ENCODE measurements at places on chromosomes 6 and 20.

DNA sequence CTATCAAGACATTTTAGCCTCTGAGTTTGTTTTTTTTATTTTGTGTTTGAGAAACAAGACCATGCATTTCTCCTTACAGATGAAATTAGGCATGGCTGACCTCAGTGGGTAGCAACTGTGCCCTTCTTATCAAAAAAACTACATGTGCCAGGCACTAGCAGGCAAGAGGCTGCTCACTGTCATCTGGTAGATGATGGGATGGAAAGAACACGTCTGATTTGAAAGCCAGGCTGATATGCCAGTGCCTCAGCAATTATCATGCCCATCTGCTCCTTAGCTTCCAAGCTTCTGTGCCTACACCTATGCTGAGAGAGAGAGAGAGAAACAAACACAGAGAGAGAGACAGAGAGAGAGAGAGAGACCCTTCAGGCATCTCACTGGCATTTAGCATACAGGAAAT is 149.9 kb downstream of the C6orf118 start:
- no peaks in the 10 kb centered on the region for H3K27me3 ChIP-seq
- H3K4me1 ChIP-seq = no peaks in the 10 kb centered on the region
- no peak overlapping the region for H3K4me3 ChIP-seq

DNA sequence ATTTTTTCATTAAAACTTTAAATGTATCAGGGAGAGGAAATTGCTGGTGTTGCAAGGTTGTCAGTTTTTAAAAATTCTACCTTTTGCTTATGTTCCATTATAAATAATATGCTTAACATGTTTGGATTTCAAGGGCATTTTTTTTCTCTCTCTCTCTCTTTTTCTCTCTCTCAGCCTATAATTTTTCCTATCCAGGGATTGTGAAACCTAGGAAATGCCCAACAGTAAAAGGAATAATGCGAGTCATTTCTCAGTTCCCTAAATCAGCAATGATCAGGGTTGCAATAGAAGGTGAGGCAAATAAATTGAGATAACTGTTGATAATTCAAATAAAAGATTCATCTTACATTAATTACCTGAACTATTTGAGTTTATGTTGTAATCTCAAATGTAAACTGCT is 53.2 kb upstream of the IFNGR1 start:
- no peaks in the 10 kb centered on the region for H3K4me1 ChIP-seq
- H3K27me3 ChIP-seq = peaks cover 12% of the 10 kb centered on the region
- no peak for DNase-seq
- no peak overlapping the region for H3K4me3 ChIP-seq
- H3K36me3 ChIP-seq = no peaks in the 10 kb centered on the region

- H3K27me3 ChIP-seq = peaks cover 78% of the 10 kb centered on the region
- DNase-seq = peak; percentile 43
- H3K27ac ChIP-seq = no peak overlapping the region
- H3K4me1 ChIP-seq = peaks cover 10% of the 10 kb centered on the region
These were observed 7.3 kb upstream of the ULBP2 start for GRCh38 chr6:149934249-149935156.

DNA sequence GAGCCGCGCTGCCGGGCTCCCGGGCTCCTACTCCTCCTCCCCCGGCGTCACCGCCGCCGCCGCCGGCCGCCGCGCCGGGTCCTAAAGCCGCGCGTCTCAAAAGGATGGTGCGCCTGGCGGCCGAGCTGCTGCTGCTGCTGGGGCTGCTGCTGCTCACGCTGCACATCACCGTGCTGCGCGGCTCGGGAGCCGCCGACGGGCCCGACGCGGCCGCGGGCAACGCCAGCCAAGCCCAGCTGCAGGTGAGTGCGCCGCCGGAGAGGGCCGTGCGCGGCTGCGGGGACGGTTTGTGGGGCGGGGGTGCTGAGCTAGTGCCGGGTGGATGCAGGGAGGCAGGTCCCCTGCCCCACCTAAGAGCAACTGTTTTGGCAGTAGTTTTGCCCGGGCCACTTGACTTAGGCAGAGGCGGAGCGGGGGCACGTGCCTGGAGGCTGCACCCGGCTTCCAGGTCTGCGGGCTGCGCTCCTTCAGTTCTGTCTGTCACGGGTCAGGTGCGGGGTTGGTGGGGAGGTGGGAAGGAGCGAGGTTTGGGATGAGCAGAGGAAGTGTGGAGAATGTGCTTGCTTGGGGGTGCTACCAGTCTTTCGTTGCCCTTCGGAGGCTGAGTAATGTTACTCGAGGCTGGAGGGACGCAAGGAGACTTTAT is 722 bp downstream of the ISM1 start:
- H3K36me3 ChIP-seq = no peaks in the 10 kb centered on the region
- H3K27ac ChIP-seq = no peak overlapping the region
- peaks cover 5% of the 10 kb centered on the region for H3K4me1 ChIP-seq
- peak overlapping the region; percentile 42 for H3K4me3 ChIP-seq

GRCh38 chr6:79868098-79868722 is 79.1 kb downstream of the ELOVL4 start:
- H3K4me3 ChIP-seq = no peak overlapping the region
- H3K27me3 ChIP-seq = no peaks in the 10 kb centered on the region
- DNase-seq = peak; percentile 41
- no peaks in the 10 kb centered on the region for H3K4me1 ChIP-seq

GRCh38 chr6:124423621-124424020 is 538.6 kb upstream of the RNF217 start:
- no peak for DNase-seq
- no peaks in the 10 kb centered on the region for H3K27me3 ChIP-seq
- no peaks in the 10 kb centered on the region for H3K4me1 ChIP-seq
- H3K36me3 ChIP-seq = no peaks in the 10 kb centered on the region
- no peak overlapping the region for H3K4me3 ChIP-seq

- H3K27me3 ChIP-seq = no peaks in the 10 kb centered on the region
- no peak overlapping the region for H3K4me3 ChIP-seq
- no peaks in the 10 kb centered on the region for H3K36me3 ChIP-seq
- no peak overlapping the region for H3K27ac ChIP-seq
These were observed 197.1 kb upstream of the PLN start for GRCh38 chr6:118350881-118351430.

- H3K27me3 ChIP-seq = no peaks in the 10 kb centered on the region
- no peaks in the 10 kb centered on the region for H3K36me3 ChIP-seq
- H3K4me1 ChIP-seq = no peaks in the 10 kb centered on the region
- peak; percentile 69 for DNase-seq
- H3K4me3 ChIP-seq = no peak overlapping the region
These were observed 16.6 kb upstream of the GSTA1 start for GRCh38 chr6:52820198-52820597.

DNA sequence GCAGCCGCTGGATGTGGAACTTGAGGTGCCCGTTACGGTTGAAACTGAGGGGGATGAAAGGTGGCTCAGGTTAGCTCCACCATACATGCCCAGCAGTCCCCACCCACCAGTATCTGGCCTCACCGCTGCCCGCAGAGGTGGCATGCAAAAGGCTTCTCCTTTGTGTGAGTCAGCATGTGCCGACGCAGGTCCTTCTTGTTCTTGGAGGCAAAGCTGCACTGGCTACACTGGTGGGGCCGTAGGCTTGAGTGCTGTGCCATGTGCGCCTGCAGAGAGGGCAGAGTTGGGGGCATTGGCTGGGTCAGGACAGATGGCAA is 15.8 kb downstream of the PCIF1 start:
- no peaks in the 10 kb centered on the region for H3K27me3 ChIP-seq
- H3K36me3 ChIP-seq = peaks cover 41% of the 10 kb centered on the region
- no peak for DNase-seq
- no peak overlapping the region for H3K27ac ChIP-seq
- no peak overlapping the region for H3K4me3 ChIP-seq

GRCh38 chr6:53179961-53180651 is 31.5 kb upstream of the GCM1 start:
- no peaks in the 10 kb centered on the region for H3K36me3 ChIP-seq
- no peaks in the 10 kb centered on the region for H3K4me1 ChIP-seq
- no peak overlapping the region for H3K27ac ChIP-seq
- no peak overlapping the region for H3K4me3 ChIP-seq
- DNase-seq = peak; percentile 52

- DNase-seq = no peak
- H3K36me3 ChIP-seq = no peaks in the 10 kb centered on the region
- H3K4me1 ChIP-seq = no peaks in the 10 kb centered on the region
- no peak overlapping the region for H3K27ac ChIP-seq
- H3K4me3 ChIP-seq = no peak overlapping the region
These were observed 53.3 kb upstream of the L3MBTL3 start for GRCh38 chr6:129965096-129965495.

GRCh38 chr20:14815340-14815739 is 477.9 kb upstream of the FLRT3 start:
- DNase-seq = no peak
- no peaks in the 10 kb centered on the region for H3K4me1 ChIP-seq
- H3K27ac ChIP-seq = no peak overlapping the region
- H3K4me3 ChIP-seq = no peak overlapping the region

GRCh38 chr20:38238829-38239228 is 21.7 kb downstream of the KIAA1755 start:
- H3K36me3 ChIP-seq = peaks cover 27% of the 10 kb centered on the region
- no peak for DNase-seq
- H3K27me3 ChIP-seq = no peaks in the 10 kb centered on the region
- H3K4me3 ChIP-seq = no peak overlapping the region
- H3K27ac ChIP-seq = no peak overlapping the region

- no peak overlapping the region for H3K4me3 ChIP-seq
- no peaks in the 10 kb centered on the region for H3K36me3 ChIP-seq
- no peaks in the 10 kb centered on the region for H3K4me1 ChIP-seq
- no peaks in the 10 kb centered on the region for H3K27me3 ChIP-seq
- no peak overlapping the region for H3K27ac ChIP-seq
These were observed 1021.6 kb upstream of the FLRT3 start for GRCh38 chr20:15359056-15359455.

DNA sequence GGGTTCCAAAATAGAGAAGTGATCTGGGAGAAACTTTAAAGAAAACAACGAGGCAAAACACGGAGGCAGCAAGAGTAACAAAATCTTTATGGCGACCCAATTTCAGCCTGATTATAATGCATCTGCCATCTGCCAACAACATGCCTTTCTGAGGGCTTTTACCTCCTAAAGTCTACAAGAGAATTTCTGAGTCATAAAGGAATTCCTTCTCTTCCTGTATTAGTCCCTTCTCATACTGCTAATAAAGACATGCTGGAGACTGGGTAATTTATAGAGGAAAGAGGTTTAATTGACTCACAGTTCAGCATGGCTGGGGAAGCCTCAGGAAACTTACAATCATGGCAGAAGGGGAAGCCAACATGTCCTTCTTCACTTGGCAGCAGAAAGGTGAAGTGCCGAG is 226.6 kb downstream of the HACE1 start:
- no peaks in the 10 kb centered on the region for H3K27me3 ChIP-seq
- H3K4me3 ChIP-seq = no peak overlapping the region
- H3K27ac ChIP-seq = no peak overlapping the region
- no peaks in the 10 kb centered on the region for H3K4me1 ChIP-seq

DNA sequence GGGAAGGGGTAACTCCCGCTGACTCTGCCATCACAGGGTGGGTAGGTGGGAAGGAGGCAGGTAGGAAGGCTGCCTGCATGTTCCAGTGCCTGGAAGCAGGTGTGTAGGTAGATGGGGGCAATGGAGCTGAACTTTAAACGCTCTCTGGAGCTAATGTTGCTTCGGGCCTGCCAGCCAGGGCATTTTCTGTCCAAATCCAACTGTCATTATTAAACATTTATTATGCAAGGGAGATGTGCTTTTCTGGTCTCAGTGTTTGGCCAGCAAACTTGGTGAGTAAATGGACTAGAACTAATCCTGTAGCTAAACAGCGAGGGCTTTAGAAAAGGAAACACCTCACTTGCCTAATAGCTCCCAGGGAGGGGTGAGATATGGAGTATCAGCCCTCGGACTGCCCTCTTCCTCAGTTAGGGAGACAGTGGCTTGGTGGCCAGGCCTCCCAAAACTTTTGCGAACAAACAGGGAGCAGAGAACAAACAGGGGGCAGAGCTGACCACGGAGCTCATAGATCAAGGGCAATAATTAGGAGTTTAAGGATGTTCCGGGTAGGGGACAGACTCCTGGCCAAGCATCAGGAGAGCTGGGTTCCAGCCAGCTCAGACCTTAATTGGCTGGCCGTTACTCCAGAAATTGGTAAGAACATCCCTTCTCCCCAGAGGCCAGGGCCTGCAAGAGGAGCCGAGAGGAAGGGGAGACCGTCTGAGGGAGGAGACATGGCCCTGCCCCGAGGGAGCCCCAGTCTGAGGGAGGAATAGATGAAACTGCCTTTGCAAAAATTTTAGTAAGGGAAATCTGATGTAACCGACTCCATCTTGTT is 131.1 kb downstream of the VEGFA start:
- H3K4me1 ChIP-seq = no peaks in the 10 kb centered on the region
- H3K4me3 ChIP-seq = no peak overlapping the region
- H3K27me3 ChIP-seq = no peaks in the 10 kb centered on the region
- H3K27ac ChIP-seq = no peak overlapping the region

DNA sequence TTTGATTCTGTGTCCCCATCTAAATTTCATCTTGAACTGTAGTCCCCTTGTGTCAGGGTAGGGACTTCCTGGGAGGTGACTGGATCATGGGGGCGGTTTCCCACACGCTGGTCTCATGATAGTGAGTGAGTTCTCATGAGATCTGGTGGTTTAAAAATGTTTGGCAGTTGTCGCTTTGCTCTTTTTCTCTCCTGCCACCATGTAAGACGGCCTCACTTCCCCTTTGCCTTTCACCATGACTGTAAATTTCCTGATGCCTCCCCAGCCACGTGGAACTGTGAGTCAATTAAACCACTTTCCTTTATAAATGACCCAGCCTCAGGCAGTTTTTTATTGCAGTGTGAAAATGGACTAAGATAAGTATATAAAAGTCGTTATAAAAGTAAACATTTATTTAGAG is 80.5 kb upstream of the SGK1 start:
- no peaks in the 10 kb centered on the region for H3K27me3 ChIP-seq
- H3K36me3 ChIP-seq = no peaks in the 10 kb centered on the region
- DNase-seq = no peak

- no peak overlapping the region for H3K4me3 ChIP-seq
- H3K4me1 ChIP-seq = peaks cover 2% of the 10 kb centered on the region
These were observed 19.6 kb downstream of the FARS2 start for GRCh38 chr6:5280920-5281319.

GRCh38 chr20:909641-910040 is 6.5 kb downstream of the ANGPT4 start:
- no peaks in the 10 kb centered on the region for H3K36me3 ChIP-seq
- H3K4me1 ChIP-seq = no peaks in the 10 kb centered on the region
- no peak overlapping the region for H3K4me3 ChIP-seq
- no peak for DNase-seq
- H3K27ac ChIP-seq = no peak overlapping the region

DNA sequence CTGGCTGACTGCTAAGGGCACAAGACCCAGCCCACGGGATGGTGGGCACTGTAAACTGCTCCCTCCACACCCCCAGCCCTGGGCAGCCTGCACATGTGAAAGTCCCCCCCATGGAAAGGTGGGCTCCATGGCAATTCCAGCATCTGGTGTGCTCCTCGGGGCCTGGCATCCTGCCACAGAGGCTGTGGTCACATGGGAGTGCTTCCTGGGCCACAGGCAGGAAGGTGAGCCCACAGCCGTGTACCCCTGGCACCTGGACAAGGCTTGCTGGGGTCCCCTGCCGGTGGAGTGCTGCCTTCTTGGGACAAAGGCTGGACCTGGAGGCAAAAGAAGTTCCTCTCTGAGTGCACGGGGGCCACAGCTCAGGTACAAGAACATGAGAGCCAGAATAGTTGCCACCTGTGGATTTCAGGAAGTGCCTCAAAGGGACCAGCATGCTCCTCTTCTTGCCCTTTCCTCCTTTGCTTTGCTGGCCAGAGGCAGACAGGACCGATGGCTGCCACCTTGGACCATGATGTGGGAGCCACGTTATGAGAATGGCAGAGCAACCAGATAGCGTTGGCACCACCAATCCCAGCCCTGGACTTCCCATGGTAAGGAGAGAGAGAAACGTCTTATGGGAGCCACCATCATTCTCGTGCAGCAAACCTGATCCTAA is 120.2 kb upstream of the MLN start:
- no peaks in the 10 kb centered on the region for H3K36me3 ChIP-seq
- no peak overlapping the region for H3K4me3 ChIP-seq
- no peak for DNase-seq
- H3K27me3 ChIP-seq = no peaks in the 10 kb centered on the region
